Stimulated activated CD4-positive, alpha-beta T cell treated with anti-CD3 and anti-CD28 coated beads, TNF-alpha, amount 100 ng/mL, for 24 hours (primary cell): ENCODE measurements at places on chromosomes 4 and X.

GRCh38 chr4:71222661-71223060, 116.2 kb upstream of the SLC4A4 start:
- no peak for DNase-seq

GRCh38 chrX:71438750-71439149, 72.6 kb downstream of the TAF1 start:
- DNase-seq = no peak

GRCh38 chr4:139828966-139829664, 163.5 kb downstream of the MGST2 start:
- no peak for DNase-seq

DNA sequence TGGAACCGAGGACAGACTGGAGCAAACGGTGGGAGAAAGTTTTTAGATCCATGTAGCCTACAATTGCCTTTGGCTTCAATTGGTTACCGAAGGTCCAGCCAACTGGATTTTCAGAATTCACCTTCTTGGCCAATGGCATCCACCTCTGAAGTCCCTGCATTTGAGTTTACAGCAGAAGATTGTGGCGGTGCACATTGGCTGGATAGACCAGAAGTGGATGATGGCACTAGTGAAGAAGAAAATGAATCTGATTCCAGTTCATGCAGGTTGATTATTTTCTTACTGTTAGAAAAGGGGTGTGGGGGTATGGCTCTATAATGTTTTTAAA, 702 bp downstream of the KLHL5 start:
- DNase-seq = no peak

GRCh38 chr4:173057442-173057841, 111.2 kb upstream of the GALNT7 start:
- DNase-seq = no peak

DNA sequence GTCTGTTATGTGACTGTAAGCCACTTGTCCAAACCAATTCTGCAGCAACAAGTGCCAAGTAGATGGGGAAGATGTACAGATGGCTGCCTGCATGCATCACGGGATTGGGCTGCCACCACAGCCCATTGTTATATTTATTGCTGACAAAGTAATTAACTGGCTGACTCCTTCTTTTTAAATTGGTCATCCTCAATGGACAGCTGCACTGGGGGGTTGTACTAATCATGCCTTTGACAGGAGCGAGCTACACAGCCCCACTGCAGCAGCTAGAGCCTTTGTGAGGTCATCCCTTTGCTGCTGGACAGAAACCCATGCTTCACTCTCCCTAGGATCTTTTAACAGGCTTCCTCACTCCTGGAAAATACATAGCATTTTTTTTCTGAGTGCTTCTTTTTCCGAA, 146.7 kb upstream of the CXXC4 start:
- DNase-seq = no peak

GRCh38 chr4:181661923-181662322, 581.3 kb upstream of the TENM3 start:
- DNase-seq = no peak

DNA sequence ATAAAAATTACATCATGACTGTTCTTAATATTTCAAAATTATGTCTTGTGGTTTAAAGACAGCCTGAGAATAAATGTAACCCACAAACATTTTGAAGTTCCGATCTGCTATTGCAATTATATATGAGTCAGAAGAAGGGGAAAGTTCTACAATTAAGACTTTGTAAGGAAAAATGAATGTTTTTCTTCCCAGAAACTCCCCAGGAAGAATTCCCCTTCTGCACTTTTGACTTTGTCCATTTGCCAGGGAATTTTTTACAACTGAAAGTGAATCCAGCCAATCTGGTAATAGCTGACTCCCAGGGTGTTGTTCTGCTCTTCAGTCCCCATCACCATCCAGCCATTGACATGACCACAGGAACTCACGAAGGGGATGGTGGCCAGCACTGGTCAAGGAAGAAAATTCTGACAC, 61.6 kb upstream of the NOCT start:
- DNase-seq = no peak

DNA sequence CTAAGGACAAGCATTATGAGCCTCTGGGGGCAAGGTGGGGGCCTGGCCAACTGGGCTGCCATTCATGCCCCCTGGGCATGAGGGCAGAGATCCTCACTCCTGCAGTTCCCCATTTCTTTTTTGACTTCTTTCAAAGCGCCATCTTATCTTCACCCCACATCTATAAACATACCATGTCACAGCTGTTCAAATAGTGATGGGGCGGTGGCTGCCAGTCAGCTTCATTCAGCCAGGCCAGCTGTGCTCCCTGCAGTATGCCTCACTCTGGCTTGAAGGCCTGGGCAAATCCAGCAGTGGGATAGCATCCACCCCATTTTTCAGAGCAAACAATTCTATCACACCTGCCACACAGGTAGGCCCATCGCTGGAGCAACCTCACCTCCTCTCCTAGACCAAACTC, 85.5 kb downstream of the NHSL2 start:
- no peak for DNase-seq

DNA sequence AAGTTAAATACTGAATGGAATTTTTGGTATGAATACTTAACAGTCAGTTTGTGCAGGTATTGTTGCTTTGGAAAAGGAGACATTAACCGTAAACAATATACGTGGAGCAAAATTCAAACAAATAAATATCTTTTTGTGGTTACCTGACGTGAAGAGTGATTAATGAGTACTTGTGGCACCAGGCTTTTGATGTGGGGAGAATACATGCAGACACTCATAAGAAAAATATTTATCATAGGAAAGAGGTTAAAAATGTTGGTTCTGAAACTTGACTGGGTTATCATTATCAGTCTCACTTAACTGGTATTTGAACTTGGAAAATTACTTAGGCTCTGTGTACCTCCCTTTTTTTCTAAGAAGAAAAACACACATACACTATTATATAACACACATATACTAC, 136.4 kb upstream of the NDST4 start:
- DNase-seq = no peak

- no peak for DNase-seq
Observed at GRCh38 chr4:14902342-14902741, 99.9 kb upstream of the CPEB2 start.

- DNase-seq = no peak
Observed at GRCh38 chrX:119229253-119229615, 6.9 kb upstream of the PGRMC1 start.

- DNase-seq = no peak
Observed at GRCh38 chr4:90994851-90995574, 867.8 kb downstream of the CCSER1 start.

- DNase-seq = no peak
Observed at GRCh38 chr4:164405774-164406173, 348.2 kb upstream of the SMIM31 start.

- DNase-seq = no peak
Observed at GRCh38 chr4:25889589-25890503, 24.2 kb upstream of the SMIM20 start.

- no peak for DNase-seq
Observed at GRCh38 chrX:111360839-111361238, 51.2 kb downstream of the DCX start.

- DNase-seq = no peak
Observed at GRCh38 chr4:126230269-126230668, 915.5 kb downstream of the FAT4 start.

DNA sequence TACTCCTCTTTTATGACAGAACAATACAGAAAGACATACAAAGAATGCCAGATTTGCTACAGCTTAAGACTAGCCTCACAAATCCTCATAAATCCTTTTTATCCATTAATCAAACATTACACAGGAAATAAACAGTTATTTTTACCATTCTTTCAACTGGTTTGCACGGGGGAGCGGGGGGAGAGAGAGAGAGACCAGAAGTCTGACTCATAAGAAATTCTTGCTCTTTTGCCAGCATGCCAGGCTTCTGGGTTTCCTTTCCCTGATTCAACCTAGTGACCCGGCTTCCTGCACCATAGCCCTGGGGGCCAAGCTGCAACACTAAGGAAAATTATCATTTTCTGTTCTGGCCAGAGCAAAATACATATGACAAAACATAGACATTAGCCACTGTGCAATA, 6.8 kb upstream of the RRAGB start:
- DNase-seq = no peak

DNA sequence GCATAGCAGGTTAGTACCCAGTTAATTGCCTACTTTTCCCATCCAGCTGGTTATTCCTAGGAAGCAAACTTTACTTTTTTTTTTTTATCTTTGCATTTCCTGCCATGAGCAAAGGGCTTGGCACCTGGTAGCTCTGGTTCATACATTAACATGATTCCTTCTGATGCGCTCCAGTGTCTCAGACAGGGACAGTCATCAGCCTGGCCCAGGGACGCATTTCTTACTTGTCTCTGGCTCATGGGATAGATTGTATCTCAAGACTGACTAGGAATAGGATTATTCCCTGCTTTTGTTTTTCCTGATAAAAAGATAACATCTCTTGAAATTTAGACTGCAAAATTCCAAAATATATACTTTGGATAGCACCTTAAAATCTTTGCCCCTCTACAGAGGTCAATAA, 571.5 kb upstream of the TENM3 start:
- no peak for DNase-seq

DNA sequence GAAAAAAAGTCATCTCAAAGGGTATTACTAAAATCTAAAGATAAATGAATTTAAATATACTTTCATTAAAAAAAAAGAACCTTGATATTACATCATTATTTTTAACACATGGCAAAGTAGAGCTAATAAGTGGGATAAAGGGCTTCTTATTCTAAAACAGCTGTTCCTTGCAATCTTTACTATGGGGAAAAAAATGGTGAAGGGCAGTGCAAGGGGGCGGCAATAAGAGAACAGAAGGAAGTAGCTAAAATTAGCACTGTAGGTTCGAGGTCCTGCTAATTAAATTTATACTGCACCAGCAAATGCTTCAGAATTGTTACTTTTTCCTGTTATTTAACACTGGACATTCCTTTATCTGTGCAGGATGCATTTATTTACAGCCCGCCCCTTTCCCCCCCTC, 89.4 kb upstream of the HPF1 start:
- DNase-seq = no peak

DNA sequence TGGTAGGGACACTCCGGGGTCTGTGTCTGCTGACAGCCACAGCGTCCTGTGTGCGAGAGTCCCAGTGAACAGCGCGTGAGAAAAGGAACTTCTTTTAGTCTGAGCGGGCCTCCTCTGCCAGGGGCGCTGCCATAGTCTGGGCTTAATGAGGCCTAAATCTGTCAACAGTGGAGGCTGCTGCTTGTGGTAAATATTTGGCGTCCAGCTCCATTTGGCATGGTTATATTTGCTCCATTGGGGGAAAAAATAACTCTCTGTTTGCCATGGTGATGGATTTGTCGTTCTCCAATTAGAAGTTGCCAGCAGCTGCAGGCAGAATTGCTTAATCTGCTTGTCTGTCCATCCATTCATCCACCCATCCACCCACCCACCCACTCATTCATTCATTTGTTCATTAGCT, 71.4 kb upstream of the PSAPL1 start:
- no peak for DNase-seq

- no peak for DNase-seq
Observed at GRCh38 chrX:155216940-155217440, 730 bp downstream of the VBP1 start.

DNA sequence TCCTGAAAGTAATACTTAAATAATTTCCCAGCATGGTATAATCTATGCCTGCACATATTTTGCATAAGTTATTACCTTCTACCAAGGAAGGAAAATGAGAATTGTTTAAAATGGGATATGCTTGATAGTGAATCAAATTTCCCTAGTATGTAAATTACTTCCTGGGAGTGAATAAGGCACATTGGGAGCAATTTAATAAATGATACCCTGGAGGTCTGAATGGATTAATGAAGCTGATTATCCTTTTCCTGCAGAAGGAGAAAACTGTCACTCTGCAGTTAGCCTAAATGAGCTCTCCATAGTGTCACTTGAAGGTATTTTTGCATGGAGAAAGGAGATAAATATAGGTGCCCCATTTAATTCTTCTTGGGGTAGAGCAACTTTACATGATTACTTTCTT, 2212.0 kb downstream of the PCDH7 start:
- no peak for DNase-seq

- DNase-seq = no peak
Observed at GRCh38 chr4:141352331-141352730, 131.6 kb downstream of the ZNF330 start.

DNA sequence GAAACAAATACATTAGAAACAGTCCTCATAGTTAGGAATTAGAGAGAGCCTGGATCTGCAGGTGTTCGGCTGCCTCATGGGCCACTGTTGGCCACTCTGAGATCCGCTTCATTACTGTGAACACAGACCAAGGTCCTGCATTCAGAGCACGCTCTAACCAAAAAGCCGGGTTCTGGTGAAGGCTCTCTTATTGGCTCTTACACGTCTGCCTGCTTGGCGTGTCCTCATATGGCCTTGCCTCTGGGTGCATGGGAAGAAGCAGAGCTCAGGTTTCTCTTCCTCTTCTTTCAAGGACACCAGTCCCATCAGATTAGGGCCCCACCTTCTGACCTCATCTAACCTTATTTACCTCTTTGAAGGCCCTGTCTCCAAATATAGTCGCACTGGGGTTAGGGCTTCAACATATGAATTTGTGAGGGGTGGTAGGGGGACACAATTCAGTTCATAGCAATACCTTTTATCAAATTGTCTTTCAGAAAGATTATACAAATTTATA, 37.1 kb upstream of the ELF2 start:
- DNase-seq = no peak

DNA sequence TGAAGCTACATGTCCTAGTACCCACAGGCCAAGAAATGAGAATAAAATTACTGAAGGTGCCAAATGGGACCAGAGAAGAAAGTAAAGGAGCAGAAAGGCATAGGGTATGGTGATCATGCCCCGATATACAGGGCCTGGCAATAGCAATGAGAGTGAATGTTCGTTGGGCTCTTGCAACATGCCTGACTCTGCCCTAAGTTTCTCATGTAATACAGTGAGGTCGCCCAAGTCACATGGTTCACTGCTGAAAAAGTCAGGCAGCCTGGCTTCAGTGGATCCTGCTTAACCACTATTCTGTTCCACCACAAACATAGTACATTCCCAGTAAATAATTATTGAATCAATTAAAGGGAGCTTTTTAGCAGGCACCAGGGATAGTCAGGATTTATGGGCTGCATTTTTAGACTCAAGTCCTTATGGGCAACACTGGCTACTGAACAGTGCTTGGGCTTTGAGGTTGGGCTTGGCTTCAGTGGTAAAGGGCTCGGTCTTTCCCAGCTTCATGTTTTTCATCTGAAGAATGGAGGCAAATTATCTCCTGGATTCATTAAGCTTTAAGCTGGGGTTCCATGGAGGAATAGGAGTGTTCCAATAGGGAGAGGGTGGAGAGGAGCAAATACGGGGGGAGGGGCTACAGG, 67.1 kb upstream of the ZNF518B start:
- DNase-seq = no peak

- DNase-seq = no peak
Observed at GRCh38 chr4:152634110-152634760, 45.6 kb downstream of the TMEM154 start.

DNA sequence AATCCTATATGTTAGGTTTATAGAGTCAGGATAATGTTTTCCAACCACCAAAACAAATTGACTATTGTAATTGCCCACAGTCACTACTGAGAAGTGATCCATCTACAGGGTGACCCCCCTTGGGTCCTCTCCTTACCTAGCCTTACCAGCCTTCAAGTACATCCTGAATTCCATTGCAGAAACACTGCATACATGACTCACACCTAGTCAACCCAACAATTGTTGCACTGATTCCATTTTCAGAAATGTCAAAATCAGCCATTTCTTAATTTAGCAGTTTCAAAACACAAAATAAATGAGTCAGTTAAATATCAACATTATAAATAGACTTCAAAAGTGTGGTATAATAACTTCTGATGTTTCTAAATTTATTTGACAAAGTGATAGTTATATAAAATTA, 106.3 kb upstream of the TNIP3 start:
- no peak for DNase-seq
